ENCODE measurements at places on chromosomes 3 and 15.

DNA sequence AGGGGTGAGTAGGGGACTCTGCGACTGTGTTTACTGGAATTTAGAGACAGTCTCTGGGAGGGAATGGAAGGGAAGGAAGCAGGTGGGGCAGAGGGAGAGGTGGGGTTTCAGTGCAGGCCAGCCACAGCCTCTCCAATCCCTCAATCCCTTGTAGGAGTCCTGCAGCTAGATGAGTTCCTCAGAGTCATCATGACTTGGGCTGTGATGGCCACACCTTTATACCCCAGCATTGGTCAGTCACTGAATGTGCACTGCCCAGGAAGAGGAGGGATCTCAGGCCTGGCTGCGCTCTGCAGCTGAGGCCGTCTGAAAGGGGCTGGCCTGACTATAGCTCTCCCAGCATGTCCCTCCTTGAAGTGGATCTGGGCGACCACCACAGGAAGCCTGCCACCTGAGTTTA, 67.3 kb upstream of the GLCE start:
- peak; percentile 47 for DNase-seq

DNA sequence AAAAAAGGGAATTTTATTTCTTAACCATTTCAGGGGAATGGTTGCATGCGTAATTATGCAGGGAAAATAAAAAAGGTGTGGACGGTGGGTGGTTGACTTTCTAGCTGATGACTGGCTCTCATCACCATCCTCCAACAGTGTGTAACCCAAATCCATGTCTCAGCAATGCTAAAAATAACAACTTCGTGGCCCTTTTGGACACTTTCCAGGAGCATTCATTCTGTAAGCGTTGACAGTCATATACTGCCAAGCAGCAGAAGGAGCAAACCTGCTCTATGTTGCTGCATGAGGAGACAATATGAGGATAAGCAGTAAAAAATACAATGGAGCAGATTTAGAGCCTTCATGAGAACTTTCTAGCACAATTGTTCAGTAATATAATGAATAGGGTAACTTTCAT, 189.1 kb downstream of the ANXA2 start:
- DNase-seq: no peak

DNA sequence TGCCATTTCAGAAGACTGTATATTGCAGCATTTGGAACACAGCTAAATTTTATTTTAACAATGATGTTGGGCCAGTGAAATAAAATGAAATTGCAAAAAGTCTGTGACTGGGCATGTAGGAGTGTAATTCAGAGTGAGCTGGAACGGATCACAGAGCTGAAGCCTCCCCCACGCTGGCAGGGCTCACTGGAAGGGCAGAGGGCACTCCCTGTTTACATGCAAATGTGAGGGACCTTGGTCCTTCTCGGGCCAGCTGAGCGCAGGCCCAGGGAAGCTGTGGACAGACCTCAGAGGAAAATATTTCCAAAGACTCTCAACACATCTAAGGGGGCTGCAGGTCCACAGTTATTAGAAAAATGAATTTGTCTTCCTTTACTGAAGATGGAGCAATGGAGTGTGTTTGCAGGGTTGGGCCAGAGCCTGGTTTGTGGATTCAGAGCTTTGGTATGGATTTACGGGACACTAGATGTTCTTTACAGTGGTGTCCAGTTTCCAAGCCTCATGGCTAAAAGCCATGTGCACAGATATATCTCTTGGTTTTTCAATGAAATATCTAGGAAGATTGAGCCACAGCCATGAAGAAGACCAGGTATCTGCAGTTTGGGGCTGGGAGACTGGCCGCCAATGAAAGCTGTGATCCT, 32.0 kb downstream of the TRPM1 start:
- DNase-seq: no peak

DNA sequence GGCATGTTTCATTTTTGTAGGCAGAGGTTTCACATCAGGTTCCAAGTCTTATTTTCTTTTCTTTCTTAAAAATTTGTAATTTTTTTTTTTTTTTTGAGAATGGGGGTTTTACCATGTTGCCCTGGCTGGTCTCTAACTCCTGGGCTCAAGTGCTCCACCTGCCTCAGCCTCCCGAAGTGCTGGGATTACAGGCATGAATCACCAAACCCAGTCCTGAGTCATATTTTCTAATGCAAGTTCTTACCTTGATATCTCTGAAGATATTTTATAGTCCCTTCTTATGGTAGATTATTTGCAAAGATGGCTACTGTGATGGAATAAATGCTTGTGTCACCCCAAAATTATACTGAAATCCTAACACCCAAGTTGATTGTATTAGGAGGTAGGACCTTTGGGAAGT, 63.8 kb downstream of the SLC9A9 start:
- DNase-seq: no peak

DNA sequence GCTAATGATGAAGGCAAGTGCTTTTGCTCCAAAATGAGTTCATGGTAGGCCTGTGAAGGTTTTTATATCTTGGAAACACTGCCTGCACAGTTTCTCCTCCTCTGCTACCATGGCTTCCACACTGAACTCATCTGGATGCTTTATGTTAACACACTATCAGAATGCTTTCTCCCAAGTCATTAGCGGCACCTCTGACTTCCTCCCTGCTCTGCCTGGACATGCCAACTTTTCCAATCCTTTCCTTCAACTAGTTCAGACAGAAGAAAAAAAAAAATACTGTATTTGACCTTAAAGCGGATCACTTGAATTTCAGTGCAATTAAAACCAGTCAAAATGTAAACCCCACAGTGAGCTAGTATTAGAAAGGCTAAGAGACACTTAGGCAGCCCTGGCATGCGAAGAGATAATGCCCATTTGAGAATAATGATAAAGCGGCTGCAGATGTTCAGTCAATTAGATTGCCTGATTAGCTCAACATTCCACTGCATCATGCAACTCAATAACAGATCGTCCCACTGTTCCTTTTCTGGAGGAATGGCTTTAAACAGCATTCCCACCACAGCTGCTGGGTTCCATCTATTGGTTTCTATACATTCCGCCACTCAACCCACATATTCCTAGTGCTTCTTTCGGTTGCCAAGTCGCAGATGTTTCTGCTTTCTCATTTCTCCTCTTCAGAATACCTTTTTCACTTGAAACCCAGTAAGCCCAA, 51.7 kb downstream of the CNTN3 start:
- DNase-seq: no peak

- DNase-seq: no peak
Observed at GRCh38 chr15:30872341-30872748, 31.4 kb upstream of the FAN1 start.

DNA sequence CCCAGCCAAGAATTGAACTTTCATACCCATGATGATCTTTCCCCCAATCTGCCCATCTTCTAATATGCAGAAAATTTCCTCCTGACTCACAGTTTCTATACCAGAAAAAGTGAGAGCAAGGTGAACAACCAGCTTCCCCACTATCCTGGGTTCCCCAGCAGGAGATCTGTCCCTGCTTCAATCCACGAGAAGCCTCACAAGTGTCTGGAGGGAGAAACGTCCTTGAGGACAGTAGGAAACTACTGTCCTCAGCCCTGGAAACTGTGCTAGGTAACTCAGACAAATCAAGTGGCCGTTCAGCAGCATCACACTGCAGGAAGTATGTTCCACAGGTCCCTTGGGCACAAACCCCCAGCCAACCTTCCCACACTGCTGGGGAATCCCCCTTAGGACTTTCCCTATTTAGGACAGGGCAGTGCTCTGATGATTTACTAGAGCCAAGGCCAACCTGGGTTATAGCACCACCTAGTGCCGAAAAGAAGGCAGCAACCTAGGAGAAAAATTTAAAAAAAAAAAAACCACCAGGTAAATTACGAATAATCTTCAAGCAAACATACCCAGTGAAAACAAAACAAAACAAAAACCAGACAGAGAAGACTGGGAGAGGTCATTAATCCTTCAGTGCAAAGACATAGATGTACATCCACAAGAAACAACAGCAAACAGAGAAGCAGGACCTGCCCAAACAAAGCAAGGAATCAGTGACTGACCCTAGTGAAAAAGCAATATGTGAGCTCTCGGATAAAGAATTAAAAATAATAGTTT, 36.0 kb downstream of the MORC1 start:
- peak; percentile 68 for DNase-seq

GRCh38 chr3:193301433-193301832, 60.4 kb downstream of the PLAAT1 start:
- DNase-seq: no peak

DNA sequence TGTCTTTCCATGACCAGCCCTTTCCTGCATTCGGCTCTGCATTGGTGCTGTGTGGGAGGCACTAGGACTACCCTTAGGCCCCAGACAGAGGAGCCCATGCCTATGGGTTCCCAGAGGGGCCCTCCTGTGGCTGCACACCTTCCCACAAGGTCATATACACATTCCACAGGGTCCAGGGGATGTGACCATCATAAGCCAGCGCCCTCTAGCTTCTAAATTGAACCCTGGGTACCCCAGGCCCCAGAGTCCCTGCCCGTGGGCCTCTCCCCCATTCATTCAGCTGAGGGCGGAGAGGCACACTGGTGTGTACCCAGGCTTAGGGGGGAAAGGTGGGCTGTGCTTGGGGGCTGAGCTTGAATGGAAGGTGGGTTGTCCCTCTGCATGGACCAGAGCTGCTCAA, 10.2 kb upstream of the SLC6A6 start:
- no peak for DNase-seq

- no peak for DNase-seq
Observed at GRCh38 chr3:115293321-115293720, 146.2 kb upstream of the ZBTB20 start.

DNA sequence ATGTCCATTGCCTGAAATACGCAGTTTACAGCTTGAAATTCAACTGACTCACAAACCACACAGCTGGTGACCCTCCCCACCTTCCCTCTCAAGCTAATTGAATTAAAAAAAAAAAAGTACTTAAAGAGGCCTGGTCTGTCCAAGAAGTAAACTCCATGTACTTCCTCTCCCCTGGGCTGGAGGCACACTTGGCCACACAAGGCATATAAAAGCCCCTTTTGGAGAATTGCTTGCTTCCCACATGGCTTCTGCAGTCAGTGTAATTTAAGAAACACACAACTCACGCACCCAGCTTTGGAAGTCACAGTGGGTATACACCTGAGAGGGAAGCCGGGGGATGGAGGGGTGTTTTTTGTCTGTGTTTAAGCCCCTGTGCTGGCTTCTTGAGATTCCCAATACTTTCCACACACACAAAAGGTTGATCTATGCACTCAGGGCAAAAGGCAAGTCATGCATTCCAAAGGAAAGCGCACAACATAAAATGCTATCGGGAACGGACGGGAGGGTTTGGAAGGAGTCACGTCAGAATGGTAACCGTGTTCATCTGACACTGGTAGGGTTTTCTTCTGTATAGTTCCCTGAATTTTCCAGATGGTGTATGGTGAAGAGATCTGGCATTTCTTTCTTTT, 106.6 kb upstream of the ALDH1A3 start:
- DNase-seq: no peak

All from OCI-M1 (cell line).